ENCODE measurements at places on chromosomes 4 and X.

DNA sequence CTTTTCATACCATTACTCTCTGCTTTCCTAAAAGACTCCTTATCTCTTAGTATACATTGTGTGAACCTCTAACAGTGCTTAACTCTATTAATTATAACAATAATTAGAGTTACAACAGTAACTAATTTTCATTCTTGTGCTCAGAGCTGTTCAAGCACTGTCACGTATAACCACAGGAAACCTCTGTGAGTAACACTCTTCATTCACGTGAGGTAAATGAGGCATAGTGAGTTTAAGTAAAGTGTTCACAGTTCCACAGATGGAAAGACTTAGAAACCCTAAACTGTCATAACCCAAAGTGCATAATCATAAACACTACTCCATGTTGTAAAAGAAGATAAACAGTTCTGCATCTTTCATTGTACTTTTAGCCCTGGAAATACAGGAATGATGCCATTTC lies 222.4 kb downstream of the CCSER1 start:
- no peak for DNase-seq

GRCh38 chr4:87209696-87210095 lies 10.7 kb downstream of the KLHL8 start:
- peak; percentile 13 for DNase-seq

DNA sequence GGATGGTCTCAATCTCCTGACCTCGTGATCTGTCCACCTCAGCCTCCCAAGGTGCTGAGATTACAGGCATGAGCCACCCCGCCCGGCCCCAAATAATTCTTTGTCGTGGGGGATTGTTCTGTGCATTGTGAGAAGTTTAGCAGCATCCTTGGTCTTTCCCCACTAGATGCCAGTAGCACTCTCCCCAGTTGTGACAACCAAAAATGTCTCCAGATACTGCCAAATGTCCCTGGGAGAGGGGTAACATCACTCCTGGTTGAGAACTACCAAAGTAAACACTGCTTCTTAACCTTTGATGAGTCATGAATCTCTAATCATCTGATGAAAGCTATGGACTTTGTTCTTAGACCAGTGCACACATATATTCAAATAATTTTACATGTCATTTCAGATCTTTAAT lies 90.7 kb upstream of the BRS3 start:
- no peak for DNase-seq

- no peak for DNase-seq
Measured at GRCh38 chr4:151600432-151600831, 160.4 kb downstream of the GATB start.

GRCh38 chr4:147693218-147693617 lies 9.3 kb upstream of the PRMT9 start:
- DNase-seq, result no peak

Data from CD4-positive, alpha-beta T cell treated with Interleukin-17A for 4 hours (primary cell).